KG1 (cell line): ENCODE measurements at places on chromosomes 7 and 10.

- DNase-seq, result peak; percentile 69
Measured at GRCh38 chr10:13371897-13372470, 23.9 kb upstream of the SEPHS1 start.

- no peak for DNase-seq
Measured at GRCh38 chr10:17007418-17007770, 122.2 kb downstream of the CUBN start.

DNA sequence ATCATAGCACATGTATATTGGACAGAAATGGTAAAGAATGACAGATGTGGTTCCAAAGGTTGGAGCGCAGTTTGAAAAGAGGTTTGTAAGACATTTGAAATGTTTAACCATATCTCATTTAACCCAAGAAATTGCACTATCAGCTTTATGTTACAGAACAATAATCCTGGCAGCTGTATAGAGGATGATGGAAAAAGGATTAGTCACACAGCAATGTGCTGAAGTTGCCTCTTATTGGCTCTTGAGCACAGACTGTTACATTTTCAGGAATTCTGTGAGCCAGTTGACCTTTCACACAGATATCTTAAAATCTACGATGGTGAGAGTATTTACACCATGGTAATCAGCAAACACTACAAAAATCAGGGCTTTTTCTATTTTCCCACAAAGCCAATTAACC, 3.9 kb downstream of the COG5 start:
- no peak for DNase-seq

DNA sequence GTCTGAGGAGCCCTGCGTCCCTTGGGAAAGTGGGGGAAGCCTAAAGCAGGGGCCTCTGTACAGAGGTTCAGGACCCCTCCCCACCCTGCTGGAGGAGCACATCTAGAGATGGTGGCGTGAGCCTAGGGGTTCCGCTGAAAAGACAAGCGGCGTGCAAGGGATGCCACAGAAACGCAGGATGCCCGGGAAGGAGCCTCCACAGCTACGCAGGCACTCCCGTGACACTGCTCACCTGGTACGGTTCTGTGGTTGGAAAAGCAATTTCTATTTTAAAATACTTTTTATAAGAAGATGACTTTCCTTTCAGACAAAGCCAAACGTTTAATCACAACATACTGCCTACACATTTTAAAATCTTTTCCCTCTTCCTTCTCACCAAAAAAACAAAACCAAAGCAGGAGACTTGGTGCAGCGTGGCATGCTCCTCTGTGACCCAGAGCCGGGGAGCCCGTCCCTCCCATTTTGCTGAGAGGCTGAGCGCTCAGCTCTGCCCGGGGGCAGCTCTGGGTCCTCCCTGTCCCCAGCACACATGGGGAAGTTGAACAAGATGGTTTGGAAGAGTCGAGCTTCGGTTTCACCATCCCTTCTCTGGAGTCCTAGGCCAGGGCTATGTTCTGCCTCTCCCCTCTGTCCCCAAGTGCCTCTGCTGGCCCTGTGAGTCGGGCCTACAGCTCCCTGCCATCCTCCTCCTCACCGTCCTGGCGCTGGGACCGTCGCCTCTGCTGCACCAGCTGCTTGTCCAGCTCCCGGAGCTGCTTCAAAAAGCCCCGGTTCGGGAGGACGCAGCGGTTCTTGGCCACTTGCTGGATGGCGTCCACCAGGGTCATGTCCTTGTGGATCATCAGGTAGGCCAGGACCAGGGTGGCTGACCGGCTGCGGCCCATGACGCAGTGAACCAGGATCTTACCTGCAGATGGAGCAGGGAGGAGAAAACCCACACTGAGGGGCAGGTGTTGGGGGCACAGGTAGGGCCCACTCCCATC, 74.0 kb upstream of the SAMD8 start:
- DNase-seq, result no peak

- DNase-seq, result no peak
Measured at GRCh38 chr10:119608316-119609155, 11.8 kb upstream of the TIAL1 start.

GRCh38 chr10:104339469-104340110, 1.3 kb upstream of the ITPRIP start:
- no peak for DNase-seq

DNA sequence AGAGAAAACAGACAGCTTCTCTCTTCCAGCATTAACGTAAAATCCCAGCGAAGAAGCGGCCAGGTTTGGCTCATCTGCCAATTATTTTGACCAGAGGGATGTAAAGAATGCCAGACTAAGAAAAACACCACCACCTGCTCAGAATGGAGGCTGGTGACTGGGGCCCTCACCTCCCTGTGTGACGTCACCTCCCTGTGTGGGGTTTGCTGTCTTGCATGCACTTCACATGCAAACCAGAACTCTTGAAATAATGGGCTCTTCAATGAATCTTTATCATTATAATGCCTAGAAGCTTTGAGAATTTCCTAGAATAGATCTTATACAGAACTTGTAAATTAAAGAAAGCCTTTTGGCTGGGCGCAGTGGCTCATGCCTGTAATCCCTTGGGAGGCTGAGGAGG, 101.8 kb upstream of the WAC start:
- DNase-seq, result no peak

- no peak for DNase-seq
Measured at GRCh38 chr7:153413199-153413539, 639.0 kb upstream of the DPP6 start.

DNA sequence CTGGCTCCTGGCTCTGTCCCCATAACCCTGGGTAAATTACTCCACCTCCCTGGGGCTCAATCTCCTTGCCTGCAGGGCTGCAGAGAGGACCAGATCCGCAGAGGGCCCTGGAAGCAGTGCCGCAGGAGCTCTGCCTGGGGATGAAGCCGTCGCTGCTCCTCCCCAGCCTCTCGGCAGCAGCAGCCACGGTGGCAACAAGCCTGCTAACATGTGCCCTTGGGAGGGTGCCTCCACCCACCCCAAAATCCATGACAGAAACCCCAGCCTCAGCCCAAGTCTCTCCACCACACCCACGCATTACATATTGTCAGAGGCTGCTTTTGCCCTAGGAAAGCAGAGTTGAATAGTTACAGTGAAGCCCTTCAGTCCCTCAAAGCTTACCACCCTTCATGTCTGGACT, 486.4 kb upstream of the FOXK1 start:
- no peak for DNase-seq

DNA sequence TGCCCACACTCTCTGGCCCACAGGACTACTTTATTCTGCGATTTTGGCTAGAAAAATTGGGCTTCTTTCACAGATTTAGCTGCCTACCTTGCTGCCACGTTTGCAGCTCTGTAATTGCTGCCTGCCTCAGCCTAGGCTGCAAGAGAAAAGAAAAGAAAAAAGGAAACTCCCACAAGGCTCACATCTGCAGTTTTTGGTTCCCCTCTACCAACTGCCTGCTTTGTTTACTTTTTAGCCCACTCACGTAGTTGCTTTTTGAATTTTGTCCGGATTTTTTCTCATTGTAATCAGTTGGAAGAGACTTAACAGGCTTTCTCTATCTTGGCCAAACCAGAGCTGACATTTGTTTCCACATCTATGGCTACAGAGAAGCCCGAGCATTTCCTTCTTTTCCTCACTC, 24.3 kb downstream of the SUN3 start:
- no peak for DNase-seq

DNA sequence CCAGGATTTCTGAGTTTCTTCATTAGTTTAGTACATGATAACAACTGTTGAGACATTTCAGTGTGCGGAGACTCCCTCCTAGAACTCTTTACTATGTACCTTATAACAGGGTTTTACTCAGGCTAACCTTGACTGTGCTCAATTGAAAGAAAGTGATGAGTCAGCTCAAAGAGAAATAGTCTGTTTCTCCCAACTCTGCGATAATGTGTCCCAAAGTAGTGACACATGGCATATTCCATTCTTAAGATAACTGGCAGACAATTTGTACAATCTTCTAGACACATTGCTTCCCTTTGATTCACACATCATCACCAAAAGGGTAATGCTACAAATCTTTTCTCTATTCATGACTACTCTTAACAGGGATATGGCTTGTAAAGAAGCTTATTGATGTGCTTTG, 645.2 kb downstream of the AUTS2 start:
- DNase-seq, result no peak

- DNase-seq, result no peak
Measured at GRCh38 chr10:63673846-63674245, 152.6 kb downstream of the REEP3 start.

- DNase-seq, result no peak
Measured at GRCh38 chr10:43258211-43258561, 8.7 kb downstream of the RASGEF1A start.

GRCh38 chr10:15370212-15370855, 755 bp downstream of the FAM171A1 start:
- DNase-seq, result no peak

DNA sequence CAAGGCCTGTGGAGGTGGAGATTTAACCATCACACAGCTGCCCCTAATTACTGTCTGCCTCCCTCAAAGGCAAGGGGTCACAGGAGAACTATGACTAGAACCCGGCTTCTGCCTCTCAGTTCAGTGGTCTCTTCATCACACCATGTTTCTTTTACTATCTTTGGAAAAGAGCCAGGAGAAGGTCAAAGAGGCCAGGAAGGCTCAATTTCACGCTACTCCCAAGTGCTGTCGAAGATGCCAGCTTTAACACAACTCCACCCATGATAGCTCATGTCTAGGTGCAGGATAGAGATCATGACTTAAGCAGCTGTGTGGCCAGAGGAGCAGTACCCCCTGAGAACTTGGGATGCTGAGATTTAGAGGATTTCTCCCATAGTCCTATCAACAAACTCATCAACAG, 60.5 kb upstream of the OPALIN start:
- no peak for DNase-seq

GRCh38 chr7:73899731-73900142, 38.8 kb downstream of the TMEM270 start:
- no peak for DNase-seq

- no peak for DNase-seq
Measured at GRCh38 chr7:104983076-104983577, 30.9 kb upstream of the KMT2E start.

GRCh38 chr10:18743926-18744325, 84.7 kb downstream of the ARL5B start:
- no peak for DNase-seq

DNA sequence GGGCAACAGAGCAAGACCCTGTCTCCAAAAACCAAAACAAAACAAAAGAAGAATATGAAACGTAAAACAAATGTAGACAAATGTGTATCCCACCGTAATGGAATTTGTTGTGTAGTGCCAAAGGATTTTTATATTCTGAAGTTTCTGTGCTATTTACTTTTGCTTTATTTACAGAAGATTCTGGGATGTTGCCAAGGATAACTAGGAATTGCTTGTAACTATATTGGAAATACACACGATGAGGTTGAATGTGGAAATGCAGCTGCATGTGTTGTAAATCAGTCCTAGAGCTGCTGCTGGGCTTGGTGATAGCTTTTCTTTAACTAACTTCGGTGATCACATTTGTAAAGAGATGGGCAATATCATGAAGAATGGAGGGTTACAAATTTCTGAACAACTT, 39.5 kb downstream of the GALNT17 start:
- no peak for DNase-seq

DNA sequence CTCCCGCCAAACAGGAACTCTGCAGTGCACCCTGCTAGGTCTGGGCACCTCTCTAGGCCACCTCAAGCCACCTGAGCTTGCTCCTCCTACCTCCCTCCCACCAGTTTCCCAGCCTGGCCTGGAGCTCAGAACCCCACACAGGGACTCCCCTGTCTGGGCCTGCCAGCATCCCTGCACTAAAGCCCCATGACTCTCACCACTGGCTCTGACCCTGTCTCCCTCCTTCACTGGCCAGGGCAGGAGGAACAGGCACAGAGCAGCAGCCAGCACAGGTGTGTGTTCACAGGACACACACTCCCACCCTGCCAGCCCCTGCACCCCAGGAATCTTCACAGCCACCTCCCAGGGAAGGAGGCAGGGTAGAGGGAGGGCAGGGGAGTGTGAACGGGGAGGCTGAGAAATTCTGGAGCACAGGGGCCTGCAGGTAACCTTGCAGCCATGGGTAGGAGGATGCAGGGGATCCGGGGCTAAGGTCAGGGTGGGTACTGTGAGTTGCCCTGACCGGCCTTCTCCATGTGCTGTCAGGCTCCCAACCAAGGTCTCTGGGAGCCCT, 13.9 kb upstream of the ANTXRL start:
- DNase-seq, result no peak

DNA sequence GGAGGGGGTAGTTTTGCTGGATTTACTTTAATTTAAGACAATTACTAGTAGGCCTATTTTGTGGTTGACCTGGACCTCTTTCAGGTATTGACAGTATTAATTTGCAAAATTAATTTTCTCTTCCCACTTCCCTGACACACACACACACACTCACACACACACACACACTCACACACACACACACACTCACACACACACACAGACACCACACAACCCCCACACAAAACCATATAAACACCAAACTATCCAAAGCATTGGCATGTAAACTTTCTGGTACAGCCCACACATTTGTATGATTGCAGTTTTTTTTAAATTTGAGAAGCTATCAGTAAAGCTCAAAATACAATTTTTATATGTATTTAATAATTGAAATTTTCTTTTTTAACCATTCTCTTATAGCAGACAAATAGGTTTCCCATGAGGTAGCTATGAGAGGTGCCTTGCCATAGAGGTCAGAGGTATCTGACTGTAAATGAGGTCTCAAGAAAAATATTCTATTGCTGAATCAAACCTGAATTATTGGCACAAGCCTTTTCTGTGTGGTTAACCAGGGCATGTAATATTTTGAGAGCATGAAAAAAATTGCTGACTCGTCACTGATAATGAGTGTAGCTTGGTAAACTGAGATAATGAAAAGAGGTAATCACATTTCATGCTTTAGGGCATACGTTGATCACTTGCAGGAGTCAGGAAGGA, 306.5 kb downstream of the GATA3 start:
- no peak for DNase-seq

DNA sequence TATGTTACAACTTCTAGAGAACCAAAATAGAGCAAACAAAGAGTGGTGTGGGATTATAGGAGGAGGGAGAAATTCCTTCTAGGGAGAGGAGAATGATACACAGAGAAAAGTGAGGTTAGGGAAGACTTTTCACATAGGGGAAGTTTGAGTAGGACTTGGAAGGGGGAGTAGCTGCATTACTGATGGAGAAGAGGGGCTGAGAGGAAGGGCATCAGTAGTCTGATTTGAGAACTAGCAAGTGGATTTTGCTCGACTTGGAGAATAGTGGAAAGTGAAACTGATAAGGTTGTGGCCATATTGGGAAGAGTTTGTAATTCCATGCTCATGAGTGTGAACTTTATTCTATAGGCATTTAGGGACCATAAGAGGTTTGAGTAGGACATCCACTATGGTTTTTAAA, 6.1 kb downstream of the NRF1 start:
- no peak for DNase-seq

DNA sequence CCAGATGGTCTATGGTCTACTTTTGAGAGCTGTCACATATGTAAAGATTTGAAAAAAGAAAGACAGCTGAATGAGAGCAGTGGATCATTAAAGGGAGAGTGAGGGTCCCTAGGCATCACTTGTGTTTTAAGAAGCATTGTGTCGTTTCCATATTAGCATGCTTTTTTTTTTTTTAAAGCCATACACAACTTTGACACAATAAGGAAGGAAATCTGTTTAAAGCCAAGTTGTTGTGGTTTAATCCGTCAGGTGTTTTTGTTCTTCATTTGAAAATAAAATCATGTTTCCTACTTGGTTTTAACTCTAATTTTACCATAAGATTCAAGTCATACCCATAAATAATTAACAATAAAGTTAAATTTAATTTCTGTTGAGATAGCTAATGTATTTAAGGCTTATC, 53.5 kb downstream of the MDFIC start:
- no peak for DNase-seq

GRCh38 chr10:71811351-71811750, 38.0 kb upstream of the VSIR start:
- DNase-seq, result no peak

- DNase-seq, result no peak
Measured at GRCh38 chr10:26464632-26465280, 26.6 kb downstream of the APBB1IP start.
